ENCODE measurements at places on chromosomes 12 and 14. TPM values are rescaled to one million over a fixed set of nuclear protein-coding genes. Genes with fewer than 3 reads are reported as not detected.

B4GALNT1 gene
- 0.80 TPM for total RNA-seq

DNA sequence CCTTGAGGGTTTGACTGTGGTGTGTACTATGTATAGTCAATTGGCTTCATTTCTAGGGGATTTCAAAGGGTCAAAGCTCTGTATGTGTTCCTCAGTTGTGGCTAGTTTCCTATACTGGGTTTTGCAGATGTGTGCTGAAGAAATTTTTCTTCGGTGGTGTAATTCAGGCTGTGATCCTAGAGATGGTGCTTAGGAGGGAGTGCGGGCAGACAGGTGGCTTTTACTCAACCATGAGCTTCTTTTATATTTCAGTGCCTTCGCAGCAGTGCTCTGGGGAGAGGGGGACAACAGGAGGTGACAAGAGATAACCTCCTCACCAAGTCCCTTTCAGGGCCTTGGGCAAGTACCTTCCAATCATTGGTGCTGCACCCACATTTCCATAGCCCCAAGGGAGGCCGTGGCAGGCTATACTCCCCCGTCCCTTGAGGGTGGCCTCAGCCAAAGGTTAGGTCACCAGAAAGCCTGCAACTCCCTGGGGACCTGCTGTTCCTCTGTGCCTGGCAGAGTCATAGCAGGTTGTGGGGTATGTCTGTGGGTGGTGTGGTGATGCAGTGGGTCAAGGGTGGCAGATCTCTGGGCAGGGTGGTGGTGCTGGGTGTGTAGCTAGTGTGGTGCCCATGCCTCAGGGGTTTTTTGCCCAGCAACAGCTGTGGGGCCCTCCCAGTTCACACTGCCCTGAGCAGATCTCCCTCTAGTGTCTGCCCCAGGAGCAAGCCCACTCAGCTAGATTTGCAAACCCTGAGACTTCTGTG lies 37.0 kb upstream of the TMX1 start:
- H3K36me3 ChIP-seq = no peaks in the 10 kb centered on the region
- H3K4me3 ChIP-seq = no peak overlapping the region
- no peaks in the 10 kb centered on the region for H3K4me1 ChIP-seq

DNA sequence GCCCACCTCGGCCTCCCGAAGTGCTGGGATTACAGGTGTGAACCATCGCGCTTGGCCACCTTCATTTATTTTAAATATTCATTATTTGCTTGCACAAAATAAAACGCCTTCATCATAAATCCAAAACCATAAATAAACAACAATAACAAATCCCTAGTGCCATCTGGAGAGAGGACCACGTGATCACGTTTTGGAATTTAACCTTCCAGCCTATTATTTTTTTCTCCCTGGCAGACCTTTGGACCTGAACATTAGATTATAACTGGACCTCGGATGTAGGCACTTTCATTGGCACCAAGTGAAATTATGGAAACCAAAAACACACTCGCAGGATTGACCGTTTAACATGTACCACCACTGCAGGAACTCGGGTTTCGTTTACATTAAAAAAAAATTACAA lies 2.0 kb downstream of the DNAH10 start:
- no peak for DNase-seq
- peaks cover 22% of the 10 kb centered on the region for H3K4me1 ChIP-seq
- no peaks in the 10 kb centered on the region for H3K36me3 ChIP-seq
- no peak overlapping the region for H3K4me3 ChIP-seq
- peaks cover 15% of the 10 kb centered on the region for H3K27me3 ChIP-seq

PAPLN gene
- total RNA-seq = 1.0 TPM

RAPGEF3 gene
- total RNA-seq = 1.1 TPM

LAG3 gene
- total RNA-seq = 52.1 TPM

C12orf56 gene
- total RNA-seq = not detected

GRCh38 chr14:96497586-96497985 lies 4.6 kb upstream of the PAPOLA start:
- H3K4me1 ChIP-seq = peaks cover 5% of the 10 kb centered on the region
- DNase-seq = no peak
- H3K4me3 ChIP-seq = no peak overlapping the region
- H3K27ac ChIP-seq = no peak overlapping the region

Data from activated naive CD8-positive, alpha-beta T cell treated with anti-CD3 and anti-CD28 coated beads, Interleukin-2, amount 10 ng/mL, durations not matched to agents 7 days and 5 days (primary cell).